ENCODE measurements at places on chromosomes 7 and 10.

DNA sequence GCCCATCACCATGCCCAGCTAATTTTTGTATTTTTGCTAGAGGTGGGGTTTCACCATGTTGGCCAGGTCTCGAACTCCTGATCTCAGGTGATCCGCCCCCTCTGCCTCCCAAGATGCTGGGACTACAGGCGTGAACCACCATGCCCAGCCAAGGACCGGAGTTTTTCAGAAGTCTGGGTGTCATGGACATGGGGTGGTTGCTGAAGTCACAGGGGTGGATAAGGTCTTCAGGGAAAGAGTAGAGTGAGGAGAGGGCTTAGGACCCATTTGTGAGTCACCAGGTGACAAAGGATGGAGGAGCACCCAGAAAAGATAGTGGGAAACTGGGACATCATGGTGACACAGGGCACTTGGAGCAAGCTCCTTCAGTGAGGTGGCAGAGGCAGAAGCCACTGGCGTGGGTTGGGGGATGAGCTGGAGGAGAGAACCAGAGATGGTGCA, 2.8 kb upstream of the GPRIN2 start:
- DNase-seq, result no peak

DNA sequence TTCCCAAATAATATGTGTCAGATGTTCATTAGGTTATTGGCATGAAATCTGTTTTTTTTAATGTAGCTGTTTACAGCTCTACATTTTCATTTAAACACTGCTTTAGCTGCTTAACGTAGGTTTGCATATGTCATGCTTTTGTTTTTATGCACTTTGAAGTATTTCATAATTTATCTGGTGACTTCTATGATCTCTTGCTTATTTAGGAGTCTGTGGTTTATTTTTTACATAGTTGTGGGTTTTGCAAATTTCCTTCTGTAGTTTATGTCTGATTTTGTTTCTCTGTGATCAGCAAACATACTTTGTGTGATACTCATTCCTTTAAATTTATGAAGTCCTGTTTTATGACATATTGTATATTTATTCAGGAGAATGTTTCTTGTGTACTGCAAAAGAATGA, 606.5 kb upstream of the PFKP start:
- DNase-seq, result no peak

DNA sequence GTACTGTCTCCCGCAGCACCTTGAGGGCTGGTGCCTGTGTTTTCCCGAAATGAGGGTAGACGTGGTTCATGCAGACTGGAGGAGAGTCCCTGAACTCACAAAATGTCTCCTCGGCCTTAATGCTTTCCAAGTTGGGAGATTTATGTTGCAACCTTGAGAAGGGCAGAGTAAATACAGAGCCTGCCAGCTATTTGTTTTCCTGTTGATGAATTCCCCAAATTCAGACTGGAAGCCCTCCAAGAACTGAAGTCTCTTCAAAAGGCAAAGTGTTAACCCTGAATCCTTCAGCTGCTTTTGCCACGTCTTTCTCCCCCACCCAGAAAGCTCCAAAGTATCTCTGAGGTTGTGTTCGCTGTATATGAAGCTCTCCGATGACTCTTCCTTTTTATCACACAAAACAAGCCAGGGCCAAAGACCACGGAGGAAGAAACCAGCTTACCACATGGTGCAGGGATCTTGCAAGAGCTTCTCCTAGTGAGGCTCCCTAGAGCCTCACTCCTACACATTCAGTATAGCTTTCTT, 254.7 kb upstream of the NFE2L3 start:
- DNase-seq, result peak; percentile 65

DNA sequence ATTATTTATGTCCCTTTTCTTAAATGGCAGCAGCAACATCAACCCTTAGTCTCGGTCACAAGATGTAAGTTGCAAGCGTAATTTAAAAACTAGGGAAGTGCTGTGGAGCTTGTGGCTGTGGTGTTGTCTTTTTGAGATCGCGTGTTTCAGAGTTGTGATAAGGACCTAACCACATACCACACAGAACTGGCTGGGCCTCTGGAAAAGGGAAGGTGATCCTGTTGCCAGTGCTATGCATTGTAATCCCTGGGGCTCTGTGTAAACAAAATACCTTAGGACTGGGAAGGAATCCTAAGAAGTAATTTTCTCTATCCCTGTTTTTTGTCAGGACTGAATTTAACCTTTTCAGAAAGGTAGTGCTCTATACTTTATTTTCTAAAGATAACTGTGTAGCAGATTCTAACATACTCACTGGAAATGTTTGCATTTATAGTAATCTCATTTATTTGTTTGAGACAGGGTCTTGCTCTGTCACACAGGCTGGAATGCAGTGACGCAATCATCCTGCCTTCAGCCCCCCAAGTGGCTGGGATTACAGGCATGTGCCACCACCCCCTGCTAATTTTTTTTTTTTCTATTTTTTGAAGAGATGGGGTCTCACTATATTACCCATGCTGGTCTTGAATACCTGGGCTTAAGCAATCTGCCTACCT, 60.4 kb downstream of the INPP5F start:
- peak; percentile 84 for DNase-seq

DNA sequence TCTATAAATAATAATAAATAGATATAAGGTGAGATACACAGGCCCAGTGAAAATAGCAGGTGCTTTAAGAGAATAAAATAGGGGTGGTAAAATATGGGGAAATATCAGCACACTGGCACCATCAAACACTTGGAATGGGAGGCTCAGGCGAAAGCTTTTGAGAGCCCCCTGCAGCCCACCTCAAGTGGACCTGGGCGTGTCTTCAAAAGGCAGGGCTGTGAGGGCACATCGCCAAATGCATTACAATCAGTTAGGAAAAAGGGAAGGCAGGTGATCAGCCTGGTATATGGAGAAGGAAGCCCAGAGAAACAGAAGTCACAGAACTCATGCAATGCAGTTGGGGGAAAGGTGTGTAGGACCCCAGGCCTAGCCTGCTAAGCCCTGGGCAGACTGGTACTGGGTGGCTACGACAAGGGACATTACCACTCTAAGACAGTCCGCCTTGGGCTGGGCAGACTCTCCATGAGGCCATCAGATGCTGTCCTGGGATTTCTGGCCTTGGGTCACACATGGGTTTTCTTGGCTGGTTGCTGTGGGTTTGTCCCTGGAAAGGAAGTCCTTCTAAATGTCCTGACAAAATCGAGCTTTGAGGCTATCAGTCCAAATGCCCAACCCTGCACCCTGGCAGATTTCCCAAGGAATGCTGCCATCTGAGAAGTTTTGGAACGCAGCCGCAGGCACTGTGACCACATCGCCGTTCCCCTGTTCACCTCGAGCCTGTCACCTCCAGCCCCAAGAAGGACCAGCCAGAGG, 330.6 kb downstream of the GRID1 start:
- DNase-seq, result no peak

DNA sequence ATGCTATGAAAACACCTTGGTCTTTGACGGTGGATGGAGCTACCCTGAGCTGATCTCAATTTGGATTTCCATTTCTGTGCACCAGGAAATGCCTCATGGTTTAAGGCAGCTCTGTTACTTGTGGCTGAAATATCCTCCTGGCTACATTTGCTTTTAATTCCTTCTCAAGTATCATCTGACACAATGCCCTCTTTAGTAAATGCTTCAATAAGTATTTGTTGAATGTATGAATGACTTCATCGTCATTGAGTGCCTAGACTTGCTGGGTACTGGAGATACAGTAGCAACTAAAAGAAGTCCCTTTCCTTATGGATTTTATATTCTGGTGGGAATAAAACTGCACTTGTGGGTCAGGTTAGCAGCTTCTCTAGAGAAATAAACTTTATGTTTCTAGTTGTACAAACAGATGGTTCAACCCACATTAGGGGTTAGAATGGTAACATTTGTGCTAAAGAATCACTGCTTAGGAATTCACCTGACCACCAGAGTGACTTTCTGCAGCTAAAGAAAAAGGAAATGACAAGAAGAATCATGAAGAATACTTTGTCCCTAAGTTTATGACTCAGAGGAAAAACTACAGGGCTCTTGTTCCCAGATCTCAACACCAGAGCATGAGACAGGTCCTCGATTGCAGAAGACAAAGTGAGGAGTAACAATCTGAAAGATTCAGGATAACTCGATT, 21.8 kb upstream of the SMNDC1 start:
- DNase-seq, result no peak

GRCh38 chr7:50837965-50838364, 55.3 kb upstream of the GRB10 start:
- DNase-seq, result no peak

GRCh38 chr10:76160446-76161300, 729.2 kb downstream of the LRMDA start:
- no peak for DNase-seq

DNA sequence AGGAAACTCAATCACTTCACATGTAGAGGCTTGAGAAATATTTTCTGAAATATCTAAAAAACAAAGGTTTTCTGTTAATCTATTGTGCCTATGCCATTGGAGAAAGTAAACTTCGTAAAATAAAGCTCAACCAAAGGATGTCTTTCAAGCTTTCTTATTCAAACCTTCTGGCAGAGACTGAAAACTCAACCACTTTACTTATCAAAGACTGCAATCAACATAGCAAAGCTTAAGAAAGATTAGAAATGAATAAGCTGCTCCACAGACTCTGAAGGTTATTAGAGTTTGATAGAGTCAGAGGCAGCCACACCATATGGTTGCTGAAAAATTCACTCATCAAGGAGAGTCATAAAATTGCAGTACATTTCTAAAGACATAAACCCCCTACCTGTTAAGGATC, 245.8 kb upstream of the MEOX2 start:
- no peak for DNase-seq

DNA sequence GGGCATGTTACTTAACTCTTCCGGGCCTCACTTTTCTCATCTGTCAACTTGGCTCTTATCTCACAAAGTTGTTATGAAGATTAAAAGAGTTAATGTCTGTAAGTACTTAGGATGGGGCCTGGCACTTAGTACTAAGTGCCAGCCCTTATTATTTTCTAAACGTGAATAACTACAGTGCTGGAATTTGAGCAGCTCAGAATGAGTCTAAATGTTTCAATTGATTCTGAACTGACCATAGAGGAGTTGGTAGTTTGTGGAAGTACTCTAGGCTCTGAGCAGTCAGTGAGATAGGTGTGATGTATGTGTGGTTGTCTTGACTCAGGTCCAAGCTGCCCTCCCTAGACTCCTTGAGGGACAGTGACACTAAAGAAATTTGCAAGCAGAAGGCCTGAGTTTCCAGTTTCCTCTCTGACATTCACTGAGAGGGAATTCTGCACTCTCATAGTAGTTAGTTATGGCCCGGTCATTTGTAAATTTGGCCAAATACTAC, 18.5 kb upstream of the JAZF1 start:
- DNase-seq, result no peak

- DNase-seq, result no peak
Observed at GRCh38 chr10:119535837-119536507, 6.5 kb downstream of the RGS10 start.

DNA sequence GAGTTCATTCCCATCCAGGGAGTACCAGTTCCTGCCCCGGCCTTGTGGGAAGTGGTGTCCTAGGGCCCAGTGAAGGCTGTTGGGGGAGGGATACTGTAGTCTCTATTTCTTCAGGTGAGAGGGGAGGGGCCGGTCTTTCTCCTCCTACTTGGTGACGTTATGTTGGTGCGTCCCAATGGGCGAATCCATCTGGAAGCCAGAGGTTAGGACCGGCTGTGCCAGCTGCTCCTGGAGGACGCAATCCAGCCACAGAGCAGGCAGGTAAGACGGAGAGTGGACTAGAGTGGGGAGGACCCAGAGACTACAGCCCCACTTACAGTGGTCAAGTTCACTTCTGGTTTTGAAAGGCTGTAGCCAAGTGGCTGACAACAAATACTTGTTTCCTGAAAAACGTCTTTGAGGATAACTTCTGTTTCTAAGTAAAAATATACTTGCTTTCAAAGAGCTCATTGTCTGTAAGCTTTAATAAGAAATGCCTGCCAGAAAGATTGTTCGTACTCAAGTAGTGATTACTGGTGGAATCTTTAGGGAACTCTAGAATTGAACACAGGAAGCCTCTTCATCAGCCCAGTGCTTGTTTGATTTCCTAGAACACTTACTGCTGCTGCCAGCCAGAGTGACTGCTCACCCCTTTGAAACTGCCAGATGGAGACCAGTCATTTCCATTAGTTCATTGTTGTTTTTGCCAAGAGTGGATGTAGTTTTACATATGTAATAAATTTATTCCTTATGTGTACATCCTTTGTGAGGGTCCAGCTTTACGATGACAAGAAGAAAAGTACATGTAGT, 25.4 kb downstream of the RBM33 start:
- peak; percentile 53 for DNase-seq

GRCh38 chr7:112858838-112859237, 68.6 kb upstream of the TMEM168 start:
- no peak for DNase-seq

- DNase-seq, result peak; percentile 80
Observed at GRCh38 chr10:4981722-4982471, 18.7 kb downstream of the AKR1C1 start.

DNA sequence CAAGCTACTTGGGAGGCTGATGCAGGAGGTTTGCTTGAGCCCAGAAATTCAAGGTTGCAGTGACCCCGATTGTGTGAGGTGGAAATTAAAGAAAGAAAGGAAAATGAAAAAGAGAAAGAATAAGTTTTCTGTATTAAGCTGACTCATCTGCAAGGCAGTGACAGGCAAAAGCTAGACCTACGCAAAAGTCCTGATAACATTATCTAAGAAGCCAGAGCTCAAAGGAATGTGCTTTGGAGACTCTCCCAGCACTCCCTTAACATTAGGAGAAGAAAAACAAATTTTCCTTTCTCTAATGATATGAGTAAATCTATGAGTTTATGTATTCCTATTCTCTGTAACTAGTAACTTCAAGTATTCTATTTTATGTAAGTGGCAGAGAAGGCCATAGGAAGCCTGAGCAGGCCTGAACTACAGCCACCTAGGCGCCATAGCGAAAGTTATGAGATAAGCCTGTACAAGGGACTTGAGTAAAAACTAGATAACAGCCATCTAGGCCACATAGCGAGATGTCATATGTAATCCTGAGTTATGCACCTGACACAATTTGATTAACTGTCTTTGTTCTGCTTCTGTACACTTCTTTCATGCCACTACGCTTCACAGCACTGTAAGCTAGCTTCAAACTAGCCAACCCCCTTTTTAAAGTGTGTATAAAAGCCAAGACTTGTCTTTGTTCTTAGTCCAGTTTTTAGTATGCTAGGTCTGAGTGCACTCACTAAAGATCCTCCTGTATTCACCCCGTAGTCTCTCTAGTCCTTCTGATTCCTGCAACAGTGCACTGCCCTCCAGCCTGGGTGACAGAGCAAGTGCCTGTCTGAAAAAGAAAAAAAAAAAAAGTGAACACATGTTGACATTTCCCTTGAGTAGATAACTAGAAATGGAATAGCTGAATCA, 9.4 kb upstream of the ZWINT start:
- DNase-seq, result peak; percentile 24

GRCh38 chr7:130641497-130641896, 27.1 kb downstream of the COPG2 start:
- no peak for DNase-seq

- DNase-seq, result peak; percentile 69
Observed at GRCh38 chr7:40015790-40016296, 65.8 kb downstream of the CDK13 start.

GRCh38 chr7:146126767-146127509, 10.3 kb downstream of the CNTNAP2 start:
- no peak for DNase-seq

- DNase-seq, result no peak
Observed at GRCh38 chr10:59757966-59758365, 4.7 kb upstream of the MRLN start.

- DNase-seq, result peak; percentile 57
Observed at GRCh38 chr10:4372601-4373000, 453.4 kb upstream of the AKR1E2 start.

Data from common myeloid progenitor, CD34-positive (primary cell).